ENCODE measurements at places on chromosomes 4 and X.

GRCh38 chrX:84724576-84724975 is 222.3 kb upstream of the HDX start:
- no peak for DNase-seq

- peak; percentile 68 for DNase-seq
Observed at GRCh38 chr4:122577808-122578781, 42.8 kb downstream of the IL21 start.

- no peak for DNase-seq
Observed at GRCh38 chrX:134388161-134389109, 71.5 kb upstream of the HPRT1 start.

- no peak for DNase-seq
Observed at GRCh38 chr4:83561381-83561780, 25.5 kb downstream of the GPAT3 start.

DNA sequence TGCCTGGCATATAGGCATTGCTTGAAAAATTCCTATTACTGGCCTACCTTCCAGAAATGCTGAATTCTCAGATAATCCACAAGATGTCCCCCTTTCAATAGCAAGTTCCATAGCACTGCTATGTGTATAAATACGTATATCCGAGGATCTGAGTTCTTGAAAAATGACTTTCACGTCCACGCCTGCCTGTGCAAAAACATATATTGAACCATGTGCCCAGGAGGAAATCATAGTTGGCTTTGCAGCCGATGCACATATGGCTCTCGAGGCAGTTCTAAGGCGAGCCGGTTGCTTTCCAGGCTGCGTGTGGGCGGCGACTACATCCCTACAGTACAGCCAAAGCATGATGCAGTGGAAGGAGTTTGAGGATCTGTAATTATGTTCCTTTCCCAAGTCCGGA is 55.4 kb upstream of the ESX1 start:
- no peak for DNase-seq

DNA sequence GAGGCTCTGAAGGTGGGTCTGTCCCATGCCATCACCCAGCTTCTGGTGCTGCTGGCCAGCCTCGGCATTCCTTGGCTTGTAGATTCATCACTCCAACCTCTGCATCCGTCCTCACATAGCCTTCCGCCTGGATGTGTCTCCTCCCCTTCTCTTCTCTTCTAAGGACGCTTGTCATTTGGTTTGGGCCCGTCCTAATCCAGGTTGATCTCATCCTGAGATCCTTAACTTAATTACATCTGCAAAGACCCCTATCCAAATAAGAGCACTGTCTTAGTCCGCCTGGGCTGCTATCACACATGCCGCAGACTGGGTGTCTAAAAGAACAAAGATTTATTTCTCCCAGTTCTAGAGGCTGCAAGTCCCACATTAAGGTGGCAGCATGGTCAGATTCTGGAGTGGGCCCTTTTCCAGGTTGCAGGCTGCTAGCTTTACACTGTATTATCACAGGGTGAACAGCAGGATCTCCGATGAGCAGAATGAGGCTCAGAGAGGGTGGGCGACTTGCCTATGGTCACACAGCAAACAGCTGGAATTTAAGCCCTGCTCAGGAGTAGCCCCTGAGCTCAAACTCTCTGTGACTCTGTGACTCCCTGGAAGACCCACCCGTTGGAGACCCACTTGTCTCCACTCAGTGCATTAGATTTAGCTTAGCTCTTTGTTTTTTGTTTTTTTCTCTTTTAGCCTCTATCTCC is 113.1 kb downstream of the STK32B start:
- DNase-seq = no peak

GRCh38 chr4:118004088-118004487 is 30.2 kb upstream of the NDST3 start:
- DNase-seq = no peak

DNA sequence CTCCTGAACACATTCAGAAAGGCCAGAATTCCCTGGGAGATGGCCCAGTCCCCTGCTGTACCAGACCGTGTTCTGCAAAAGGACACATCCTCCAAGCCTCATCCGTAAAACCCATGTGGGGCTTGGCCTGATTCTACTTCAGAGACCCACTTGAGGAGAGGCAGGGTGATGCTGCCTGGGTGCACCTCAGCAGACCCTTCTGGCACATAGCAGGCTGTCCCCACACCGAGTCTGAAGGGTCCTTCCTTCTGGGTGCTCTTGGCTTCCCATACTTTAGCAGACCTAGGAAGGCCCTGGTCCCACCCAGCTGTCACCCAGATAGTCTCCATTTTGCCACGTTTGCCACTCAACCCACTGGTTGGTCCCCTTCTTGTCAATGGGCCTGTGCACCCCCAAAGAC is 270.1 kb upstream of the AGTR2 start:
- DNase-seq = no peak

GRCh38 chrX:27555514-27555913 is 34.6 kb upstream of the DCAF8L2 start:
- DNase-seq = no peak

Measured in activated CD4-positive, alpha-beta T cell treated with anti-CD3 and anti-CD28 coated beads, Interleukin-2, amount 50 U/mL, for 24 hours (primary cell).